RWPE1 (cell line): ENCODE measurements at places on chromosomes 5 and 9.
A peak's percentile ranks its signal among the peaks of the same experiment; 100 is the strongest.

GRCh38 chr9:38641985-38642864 lies 21.8 kb upstream of the ANKRD18A start:
- DNase-seq, result peak; percentile 67

GRCh38 chr5:10662083-10662482 lies 98.2 kb downstream of the ANKRD33B start:
- no peak for DNase-seq

GRCh38 chr5:94407023-94407422 lies 211.4 kb downstream of the KIAA0825 start:
- peak; percentile 14 for DNase-seq

GRCh38 chr5:75993183-75993582 lies 90.0 kb upstream of the SV2C start:
- DNase-seq, result no peak

DNA sequence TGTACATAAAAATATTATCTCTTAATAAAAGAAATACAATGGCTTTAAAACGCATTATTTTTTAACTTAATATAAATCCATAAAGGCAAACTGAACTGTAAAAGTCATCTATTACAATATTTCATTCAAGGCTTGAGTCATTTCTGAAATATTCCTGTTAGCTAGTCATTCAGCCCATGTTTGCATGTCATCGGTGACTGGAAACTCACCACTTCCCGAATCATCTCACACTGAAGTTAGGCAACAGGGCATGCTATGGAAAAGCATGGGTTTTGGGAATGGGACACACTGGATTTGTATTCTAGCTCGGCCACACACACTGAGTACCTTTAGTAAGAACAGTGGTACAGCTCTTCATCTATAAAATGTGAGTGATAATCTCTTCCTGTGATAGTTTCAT lies 691.1 kb upstream of the C9orf72 start:
- DNase-seq, result peak; percentile 42

DNA sequence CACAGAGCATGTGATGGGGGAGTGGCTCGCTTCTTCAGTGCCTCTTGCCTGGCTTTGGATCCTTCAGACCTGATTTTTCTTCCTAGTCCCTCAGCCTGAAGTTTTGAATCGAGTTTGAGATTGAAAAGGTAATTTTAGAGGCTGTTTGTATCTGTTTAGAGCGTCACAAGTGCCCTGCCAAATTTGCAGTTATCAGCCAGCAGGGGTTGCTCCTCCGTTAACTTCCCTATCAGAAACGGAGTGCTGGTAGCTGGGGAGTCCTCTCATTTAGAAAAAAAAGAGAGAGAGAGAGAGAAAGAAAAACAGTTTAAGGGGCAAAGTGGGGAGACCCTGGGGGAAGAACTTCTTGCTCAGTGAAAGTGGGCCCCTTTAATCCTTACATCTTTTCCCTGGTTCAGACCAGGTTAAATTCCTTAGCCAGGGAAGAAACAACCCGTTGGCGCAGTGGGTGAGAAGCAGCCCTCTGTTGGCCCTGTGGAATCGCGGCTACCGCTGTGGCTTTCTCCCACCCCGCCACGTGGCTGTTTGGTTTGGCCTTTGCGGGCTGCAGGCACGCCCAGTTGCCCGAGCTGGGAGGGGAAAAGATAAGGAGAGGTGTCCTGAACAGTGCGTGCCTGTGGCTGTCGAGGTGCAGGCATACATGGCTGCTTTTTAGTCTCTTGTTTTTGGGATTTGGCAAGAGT lies 576.7 kb upstream of the ACO1 start:
- DNase-seq, result no peak

- DNase-seq, result no peak
Observed at GRCh38 chr5:132665574-132666080, 7.7 kb downstream of the IL13 start.

GRCh38 chr5:84017523-84018172 lies 297.0 kb upstream of the HAPLN1 start:
- no peak for DNase-seq

GRCh38 chr9:18297056-18297841 lies 176.7 kb upstream of the ADAMTSL1 start:
- peak; percentile 27 for DNase-seq

GRCh38 chr9:72477930-72478518 lies 43.4 kb upstream of the TMC1 start:
- peak; percentile 92 for DNase-seq

GRCh38 chr9:123336449-123336848 lies 19.5 kb upstream of the CRB2 start:
- no peak for DNase-seq

GRCh38 chr9:128494108-128494745 lies 10.3 kb upstream of the GLE1 start:
- DNase-seq, result no peak

DNA sequence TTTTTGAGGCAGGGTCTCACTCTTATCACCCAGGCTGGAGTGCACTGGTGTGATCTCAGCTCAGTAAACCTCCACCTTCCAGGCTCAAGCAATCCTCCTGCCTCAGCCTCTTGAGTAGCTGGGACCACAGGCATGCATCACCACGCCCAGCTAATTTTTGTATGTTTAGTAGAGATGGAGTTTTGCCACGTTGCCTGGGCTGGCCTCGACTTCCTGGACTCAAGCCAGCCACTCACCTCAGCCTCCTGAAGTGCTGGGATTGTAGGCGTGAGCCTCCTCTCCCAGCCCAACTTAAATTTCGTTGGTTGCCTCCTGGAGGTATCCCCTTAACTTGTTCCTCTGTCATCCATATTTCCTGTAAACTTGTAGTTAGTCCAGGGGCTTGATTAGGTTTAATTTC lies 47.2 kb downstream of the RAB24 start:
- no peak for DNase-seq

GRCh38 chr9:135321580-135321979 lies 158.0 kb upstream of the PPP1R26 start:
- no peak for DNase-seq

DNA sequence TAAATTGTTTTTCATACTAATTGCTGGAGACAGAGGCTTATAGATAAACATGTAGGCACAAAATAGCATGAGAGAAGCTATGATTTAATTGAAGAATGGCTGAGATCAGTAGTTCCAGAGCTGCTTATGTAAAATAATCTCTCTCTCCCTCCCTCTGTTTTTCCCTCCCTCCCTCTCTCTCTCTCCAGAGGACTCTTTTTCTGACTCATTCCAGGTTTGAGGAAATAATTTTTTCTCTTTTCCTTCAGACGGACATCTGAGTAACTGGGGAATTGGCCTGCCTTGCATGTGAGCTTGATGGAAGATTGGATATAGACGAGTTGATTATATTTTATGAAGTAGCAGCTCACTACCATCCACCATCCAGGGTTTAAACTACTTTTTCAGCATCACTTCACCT lies 35.5 kb downstream of the KCTD16 start:
- no peak for DNase-seq

- no peak for DNase-seq
Observed at GRCh38 chr5:130571076-130571475, 594.0 kb downstream of the HINT1 start.

- peak; percentile 98 for DNase-seq
Observed at GRCh38 chr5:134113902-134114875, at the start of gene TCF7. TCF7 (plus strand) TSS chr5:134114681; CDS start chr5:134114907, 226 bp downstream.

DNA sequence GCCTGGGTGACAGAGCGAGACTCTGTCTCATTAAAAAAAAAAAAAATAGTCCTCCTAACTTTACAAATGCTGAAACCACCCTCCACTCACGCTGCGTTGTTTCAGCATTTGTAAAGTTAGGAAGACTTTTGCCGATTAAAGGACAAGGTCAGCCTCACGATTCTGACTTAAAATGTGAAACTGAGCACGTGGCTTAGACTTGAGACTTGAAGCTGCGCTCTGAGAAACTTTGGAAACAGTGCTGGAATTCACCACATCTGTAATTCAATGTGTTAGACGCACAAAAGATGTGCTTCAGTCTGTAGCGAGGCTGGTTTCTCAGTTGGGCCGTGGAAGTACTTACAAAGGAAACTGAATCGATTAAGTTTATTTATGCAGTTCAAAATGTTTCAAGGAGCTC lies 25.0 kb upstream of the LAMC3 start:
- no peak for DNase-seq

DNA sequence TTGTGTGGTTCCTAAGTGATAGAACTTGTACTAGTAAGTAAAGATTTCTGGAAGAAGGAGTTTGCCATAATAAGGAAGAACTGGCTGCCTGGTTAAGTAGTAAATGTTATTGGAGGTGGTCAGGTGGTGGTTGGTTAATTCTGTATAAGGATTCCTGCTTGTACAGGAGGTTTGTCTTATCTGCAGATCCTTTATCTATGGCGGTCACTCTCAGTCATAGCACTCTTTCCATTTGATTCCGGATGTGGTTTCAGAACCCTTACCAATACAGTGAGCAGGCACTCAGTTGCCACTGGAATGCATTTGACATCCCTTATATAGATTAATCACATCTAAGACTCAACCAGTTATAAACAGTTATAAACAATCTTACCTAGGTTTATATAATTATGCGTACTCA lies 50.3 kb downstream of the RAD50 start:
- no peak for DNase-seq

DNA sequence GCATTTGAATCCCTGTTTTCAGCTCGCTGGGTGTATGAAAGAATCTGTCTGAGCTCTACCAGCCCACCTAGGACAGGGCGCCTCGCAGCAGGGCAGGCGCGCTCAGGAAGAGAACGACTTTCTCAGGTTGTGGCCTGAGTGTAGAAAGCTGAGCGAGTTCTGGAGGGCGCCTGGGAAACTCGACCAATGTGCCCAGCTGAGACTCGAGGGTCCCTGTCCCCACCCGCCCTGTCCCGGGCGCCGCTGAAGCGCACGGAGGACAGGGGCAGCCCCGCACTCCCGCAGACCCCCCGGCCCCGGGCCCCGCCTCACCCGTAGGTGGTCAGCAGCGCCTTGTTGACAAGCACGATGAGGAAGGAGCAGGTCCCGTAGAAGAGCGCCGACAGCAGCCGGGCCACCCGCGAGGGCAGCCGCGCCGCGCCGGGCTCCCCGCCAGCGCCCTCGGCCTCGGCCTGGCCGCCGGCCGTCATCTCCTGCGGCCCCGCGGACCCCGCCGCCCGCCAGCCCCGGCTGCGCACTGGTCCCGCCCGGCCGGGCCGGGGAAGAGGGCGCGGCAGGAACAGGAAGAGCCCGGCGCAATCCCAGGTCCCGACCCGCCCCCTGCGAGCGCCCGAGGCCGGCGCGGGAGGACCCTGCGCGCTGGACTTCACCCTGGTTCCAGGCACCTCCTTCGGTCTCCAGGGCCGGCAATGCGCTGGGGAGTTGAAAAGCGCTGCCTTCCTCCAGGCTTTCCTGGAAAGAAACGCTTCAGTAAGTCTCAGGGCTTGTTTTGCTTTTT lies at the start of gene SLC35D2:
TSS of gene SLC35D2 (minus strand) at position 547 of the 778 bp plus-strand sequence. CDS start at position 470, 77 bp downstream.
- DNase-seq, result peak; percentile 79
